ENCODE measurements at places on chromosomes 1 and 21. TPM values are rescaled to one million over a fixed set of nuclear protein-coding genes. Genes with fewer than 3 reads are reported as not detected.

The KRTAP19-3 gene
- total RNA-seq: not detected

The CFAP141 gene
- total RNA-seq: not detected

The PRDM16 gene
- total RNA-seq: 0.06 TPM

The TMEM82 gene
- not detected for total RNA-seq

The S100A12 gene
- not detected for total RNA-seq

The HEYL gene
- total RNA-seq: 0.08 TPM

The CCDC27 gene
- not detected for total RNA-seq

The PRRX1 gene
- not detected for total RNA-seq

The TMEM52 gene
- total RNA-seq: 2.4 TPM

The CLIC6 gene
- total RNA-seq: 0.66 TPM

The DNAI4 gene
- 1.4 TPM for total RNA-seq

The RGL1 gene
- total RNA-seq: 1.6 TPM

The C1QA gene
- not detected for total RNA-seq

DNA sequence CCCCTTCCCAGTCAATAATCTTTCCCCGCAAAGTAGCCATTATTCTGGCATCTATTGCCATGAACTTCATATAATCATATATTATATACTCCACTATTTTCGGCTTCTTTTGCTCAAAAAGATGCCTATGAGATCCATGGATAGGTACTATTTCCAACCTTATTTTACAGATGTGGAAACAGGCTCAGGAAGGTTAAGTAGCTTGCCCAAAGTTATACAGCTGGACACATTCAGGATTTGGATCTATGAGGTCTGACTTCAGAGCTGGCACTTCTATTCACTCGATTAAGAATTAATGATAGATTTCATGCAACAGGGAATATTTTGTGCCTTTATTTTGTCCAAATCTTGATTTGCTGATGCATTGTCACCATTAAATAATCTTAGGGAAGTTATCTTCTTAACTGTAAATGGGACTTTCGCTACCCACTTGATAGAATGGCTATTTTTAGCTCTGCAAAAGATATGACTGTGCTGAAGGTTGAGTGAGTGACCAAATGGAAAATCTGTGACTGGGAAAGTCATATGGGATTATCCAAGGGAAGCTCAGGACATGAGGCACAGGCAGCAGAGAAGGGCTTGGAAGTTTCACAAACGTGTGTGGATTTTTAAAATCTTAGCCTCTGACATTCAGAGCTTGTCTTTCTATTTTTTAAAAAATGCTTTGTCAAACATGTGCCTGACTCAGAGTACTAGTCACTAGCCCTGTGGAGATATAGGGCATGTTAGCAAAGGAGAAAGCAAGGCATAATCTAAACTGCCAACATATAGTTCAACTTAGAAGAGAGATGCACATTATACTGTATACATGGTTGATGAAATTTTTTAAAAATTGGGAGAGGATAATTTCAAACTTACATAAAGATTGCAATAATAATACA is 36.5 kb downstream of the GIPC2 start:
- DNase-seq: no peak

- DNase-seq: no peak
These were observed 1.4 kb downstream of the MATN1 start for GRCh38 chr1:30721812-30722537.

DNA sequence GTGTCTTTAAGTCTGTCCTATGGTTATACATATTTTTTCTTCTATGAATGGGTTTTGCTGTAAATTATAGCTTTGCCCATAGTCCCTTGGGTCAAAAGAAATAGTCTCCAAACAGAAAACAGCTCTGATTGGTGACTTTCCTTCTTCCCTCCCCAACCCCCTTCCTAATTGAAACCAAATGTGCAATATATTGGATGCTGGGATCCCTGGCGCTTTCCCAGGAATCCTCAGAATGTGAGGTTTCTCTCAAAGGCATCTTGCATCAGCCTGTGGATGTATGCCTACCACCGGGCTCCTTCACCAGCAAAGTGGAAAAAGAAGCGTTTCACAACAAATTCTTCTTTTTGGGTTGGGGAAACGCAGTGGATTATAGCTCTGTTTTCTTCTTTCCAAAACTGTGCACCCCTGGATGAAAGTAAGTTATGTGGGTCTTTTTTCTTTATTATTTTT is at the start of gene DDR2:
DDR2 (plus strand) TSS at position 248 of the 450 bp plus-strand sequence. CDS start 86,600 bp downstream, outside the sequence.
- no peak for DNase-seq

- no peak for DNase-seq
These were observed 37.2 kb upstream of the PPP2R5A start for GRCh38 chr1:212247988-212248387.

DNA sequence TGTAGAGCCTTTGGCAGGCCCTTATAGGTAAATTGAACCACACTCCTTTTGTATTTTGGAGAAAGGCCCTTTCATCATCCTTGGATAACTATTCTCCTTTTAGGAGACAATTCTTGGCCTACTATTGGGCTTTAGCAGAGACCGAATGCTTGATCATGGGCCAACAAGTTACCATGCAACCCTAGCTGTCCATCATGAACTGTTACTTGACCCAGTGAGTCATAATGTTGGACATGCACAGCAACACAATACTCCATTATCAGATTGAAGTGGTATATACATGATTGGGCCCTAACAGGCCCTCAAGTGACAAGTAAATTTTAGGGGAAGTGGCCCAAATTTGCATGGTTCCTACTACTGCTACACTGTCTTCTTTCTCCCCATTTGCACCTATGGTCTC is 84.4 kb downstream of the CATSPERE start:
- DNase-seq: no peak

DNA sequence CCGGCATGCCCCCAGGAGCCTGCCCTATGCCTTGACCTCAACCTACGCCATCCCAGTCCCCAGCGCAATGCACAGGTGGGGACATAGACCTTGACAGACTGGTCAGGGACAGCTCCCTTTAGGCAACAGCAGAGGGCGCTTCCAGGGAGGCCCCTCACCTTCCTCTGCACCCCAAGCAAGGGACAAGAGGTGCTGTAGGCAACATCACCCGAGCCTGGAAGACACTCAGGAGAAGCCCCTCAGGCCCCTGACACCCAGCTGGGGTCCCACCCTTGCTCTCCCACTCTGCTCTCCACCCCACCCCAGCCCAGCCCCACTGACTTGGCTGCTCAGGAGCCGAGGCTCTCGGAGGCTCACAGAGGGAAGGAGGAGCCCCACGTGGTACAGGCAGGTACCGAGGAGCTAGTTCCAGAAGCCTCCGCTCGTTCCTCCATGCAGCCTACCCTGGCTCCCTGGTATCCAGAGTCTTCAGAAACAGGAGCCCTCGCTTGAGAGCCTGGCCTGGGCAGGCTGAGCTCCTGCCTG is 2.4 kb upstream of the WNT3A start:
- no peak for DNase-seq

- DNase-seq: no peak
These were observed 567.2 kb downstream of the NPHP4 start for GRCh38 chr1:5424802-5425703.

DNA sequence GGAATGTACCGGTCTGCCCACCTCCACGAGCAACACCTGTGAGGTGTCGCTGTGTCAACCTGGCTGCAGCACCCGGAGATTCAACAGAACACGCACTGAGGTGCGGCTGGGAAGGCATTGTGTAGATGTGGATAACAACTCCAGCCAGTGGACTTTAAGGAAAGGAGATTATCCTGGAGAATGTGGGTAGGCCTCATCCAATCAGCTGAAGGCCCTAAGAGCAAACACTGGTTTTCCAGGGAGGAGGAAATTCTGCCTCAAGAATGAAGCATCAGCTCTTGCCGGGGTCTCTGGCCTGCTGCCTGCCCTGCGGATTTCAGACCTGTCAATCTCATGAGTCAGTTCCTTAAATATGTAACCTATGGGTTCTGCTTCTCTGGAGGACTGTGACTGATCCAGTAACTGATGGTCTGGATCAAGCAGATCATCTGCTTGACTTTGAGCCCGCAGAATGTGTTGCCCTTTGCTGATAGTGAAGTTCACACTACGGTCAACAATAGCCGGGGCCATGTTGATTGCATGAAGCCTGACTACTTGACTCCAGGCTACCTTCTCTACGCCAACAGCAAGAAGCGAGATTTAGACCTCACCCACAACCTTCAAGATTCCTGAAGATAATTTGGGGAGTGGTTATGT is 15.9 kb upstream of the PRDM15 start:
- no peak for DNase-seq

- no peak for DNase-seq
These were observed 146.0 kb downstream of the RERE start for GRCh38 chr1:8671306-8671917.

DNA sequence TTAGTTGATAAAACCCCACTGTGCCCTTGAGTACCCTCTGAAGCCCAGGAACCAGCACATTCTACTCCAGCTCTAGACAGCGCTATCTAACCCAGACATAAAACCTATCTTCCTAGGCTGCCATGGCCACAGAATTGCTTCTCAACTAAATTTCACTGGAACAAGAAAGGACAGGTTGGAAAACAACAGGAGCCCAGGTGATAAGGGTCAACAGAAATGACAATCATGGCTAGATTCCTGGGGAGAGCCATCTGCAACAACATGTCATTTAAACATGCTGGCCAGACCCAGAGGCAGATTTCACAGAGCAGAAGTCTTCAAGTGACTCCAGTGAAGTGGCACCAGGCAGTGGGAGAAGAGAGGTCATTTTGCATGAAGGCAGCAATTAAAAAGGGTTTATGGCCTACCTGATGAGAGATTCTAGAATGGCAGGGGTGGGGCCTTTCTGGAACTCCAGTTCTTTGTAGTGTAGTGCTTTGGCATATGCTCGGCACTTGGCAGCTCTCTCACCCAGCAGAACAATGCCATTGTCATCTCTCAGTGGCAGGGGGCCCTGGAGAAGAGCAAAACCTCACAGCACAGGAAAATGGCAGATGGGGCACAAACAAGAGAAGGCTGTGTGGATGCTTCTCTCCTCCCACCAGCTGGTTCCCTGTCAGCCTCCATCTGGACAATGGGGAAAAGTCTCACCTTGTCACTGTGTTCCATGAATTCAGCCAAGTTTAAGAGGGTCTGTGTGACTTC is 9.9 kb downstream of the ANGPTL7 start:
- no peak for DNase-seq

GRCh38 chr1:116374353-116375147 is 1.5 kb downstream of the ATP1A1 start:
- DNase-seq: no peak

DNA sequence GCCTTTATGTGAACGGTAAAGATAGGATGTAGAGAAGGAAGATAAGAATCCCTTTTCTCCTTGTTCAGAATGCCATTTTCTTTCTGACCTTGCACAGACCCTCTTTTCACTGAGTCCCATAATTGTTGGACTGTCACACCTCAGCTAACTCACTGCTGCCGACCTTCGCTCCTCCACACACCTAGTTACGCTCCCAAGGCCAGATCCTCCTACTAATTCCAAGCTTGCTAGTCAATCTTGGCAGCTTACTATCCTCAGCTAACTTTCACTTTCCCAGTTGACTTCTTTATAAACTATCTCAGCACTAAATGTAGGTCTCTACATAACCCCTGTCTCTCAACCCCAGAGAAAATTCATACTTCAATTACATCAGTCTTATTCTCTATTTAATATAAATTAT is 471.8 kb upstream of the PRMT6 start:
- no peak for DNase-seq
